ENCODE measurements at places on chromosomes 7 and 10. TPM values are rescaled to one million over a fixed set of nuclear protein-coding genes. Genes with fewer than 3 reads are reported as not detected.

SUMF2 gene
- 232 TPM for total RNA-seq

CDHR1 gene
- total RNA-seq = under 0.01 TPM

AS3MT gene
- total RNA-seq = 0.65 TPM

PIK3AP1 gene
- total RNA-seq = under 0.01 TPM

WNT2 gene
- total RNA-seq = not detected

CYP3A4 gene
- not detected for total RNA-seq

PNLIP gene
- not detected for total RNA-seq

CACNA2D1 gene
- total RNA-seq = 7.6 TPM

CALHM1 gene
- total RNA-seq = not detected

CYP2C8 gene
- not detected for total RNA-seq

TFR2 gene
- total RNA-seq = under 0.01 TPM

NKX1-2 gene
- total RNA-seq = not detected

RNF133 gene
- 0.60 TPM for total RNA-seq

ADGRA1 gene
- total RNA-seq = not detected

CROT gene
- total RNA-seq = 2.2 TPM

FAM25A gene
- not detected for total RNA-seq

PPP1R9A gene
- total RNA-seq = 9.9 TPM

PNLIPRP2 gene
- not detected for total RNA-seq

RPEL1 gene
- total RNA-seq = 0.20 TPM

LRRD1 gene
- total RNA-seq = under 0.01 TPM

LBX1 gene
- not detected for total RNA-seq

NAT16 gene
- total RNA-seq = not detected

CHAT gene
- total RNA-seq = not detected

GDF10 gene
- not detected for total RNA-seq

ITIH5 gene
- under 0.01 TPM for total RNA-seq

SERPINE1 gene
- 170 TPM for total RNA-seq

ATRNL1 gene
- 0.20 TPM for total RNA-seq

MMP21 gene
- total RNA-seq = 0.22 TPM

UPK3B gene
- under 0.01 TPM for total RNA-seq

GRID2IP gene
- total RNA-seq = under 0.01 TPM

TOMM7 gene
- 173 TPM for total RNA-seq

HOXA7 gene
- total RNA-seq = 1.5 TPM

SEMA4G gene
- total RNA-seq = 0.99 TPM

NOLC1 gene
- total RNA-seq = 15.7 TPM

HOXA13 gene
- total RNA-seq = not detected
